Stimulated activated CD8-positive, alpha-beta memory T cell treated with anti-CD3 and anti-CD28 coated beads, Interleukin-7, amount 100 ng/mL, for 1 hour (primary cell): ENCODE measurements at places on chromosomes 11 and 22.

DNA sequence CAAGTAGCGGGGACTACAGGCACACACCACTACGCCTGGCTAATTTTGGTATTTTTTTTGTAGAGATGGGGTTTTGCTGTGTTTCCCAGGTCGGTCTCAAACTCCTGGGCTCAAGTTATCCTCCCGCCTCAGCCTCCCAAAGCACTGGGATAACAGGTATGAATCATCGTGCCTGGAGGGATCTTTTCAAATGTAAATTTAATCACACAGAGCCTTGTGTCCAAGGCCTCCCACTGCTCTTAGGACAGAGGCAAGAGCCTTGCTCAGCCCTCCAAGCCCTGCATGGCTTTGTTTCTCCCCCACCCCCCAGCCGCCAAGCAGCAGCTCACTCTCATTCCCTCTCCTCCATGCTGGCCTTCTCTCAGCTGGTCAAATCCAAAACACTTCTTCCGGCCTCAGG is 75.3 kb upstream of the CREB3L1 start:
- DNase-seq, result no peak

DNA sequence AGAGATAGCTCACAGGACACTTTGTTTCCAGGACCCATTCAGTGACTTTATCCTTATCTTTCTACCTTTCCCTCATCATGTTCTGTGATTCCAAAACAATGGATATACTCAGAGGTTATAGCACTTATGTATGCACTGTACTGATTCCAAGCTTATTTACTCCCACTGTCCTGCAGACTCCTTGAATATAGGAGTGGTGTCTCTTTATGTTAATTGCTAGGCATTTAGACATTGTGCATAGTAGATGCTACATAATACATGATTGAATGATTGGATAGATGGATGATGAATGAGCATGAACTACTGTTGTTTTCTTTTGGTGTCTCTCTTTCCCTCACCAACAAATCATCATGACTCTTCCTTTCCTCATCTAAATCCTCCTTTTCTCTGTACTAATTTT is 279.1 kb upstream of the RAG2 start:
- DNase-seq, result no peak

GRCh38 chr11:3959903-3960265 is 104.4 kb downstream of the STIM1 start:
- no peak for DNase-seq

DNA sequence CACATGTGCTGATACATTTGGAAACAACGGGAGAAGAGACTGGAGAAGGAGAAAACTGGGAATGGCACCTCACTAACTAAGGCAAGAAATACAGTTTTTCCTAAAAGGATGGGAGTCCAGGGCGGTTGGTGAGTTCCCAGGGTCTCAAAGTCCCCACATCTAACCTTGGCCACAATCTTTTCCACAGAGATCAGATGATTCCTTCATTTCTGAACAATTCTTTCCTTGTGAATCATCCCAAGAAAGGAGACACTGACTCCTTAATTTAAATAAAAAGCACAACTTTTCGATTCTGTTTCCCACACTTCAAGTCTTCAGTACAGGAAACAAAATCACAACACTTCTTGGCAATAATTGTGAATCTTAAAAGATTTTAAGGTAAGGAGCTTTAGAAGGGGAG is 384.7 kb downstream of the DCDC1 start:
- DNase-seq, result no peak

GRCh38 chr11:112377946-112378345 is 117.3 kb upstream of the PLET1 start:
- no peak for DNase-seq

DNA sequence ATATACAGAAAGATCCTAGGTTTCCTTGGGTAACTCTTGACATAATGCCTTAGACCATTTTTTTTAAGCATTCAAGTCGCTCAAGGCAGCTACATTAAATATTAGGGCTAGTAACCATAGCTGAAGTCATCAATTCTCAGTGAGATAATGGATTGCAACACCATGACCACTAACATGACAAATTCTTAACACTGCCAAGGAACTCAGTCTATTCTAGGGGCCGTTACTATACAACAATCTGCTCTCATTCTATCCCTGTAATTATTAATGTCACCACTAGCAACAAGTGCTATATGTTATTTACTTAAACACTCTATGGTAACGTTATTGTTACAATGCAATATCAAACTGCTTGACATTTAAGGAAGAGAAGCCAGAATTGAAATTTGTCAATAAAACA is 3.2 kb upstream of the STK33 start:
- no peak for DNase-seq

GRCh38 chr11:57417056-57417455 is 9.9 kb downstream of the SLC43A3 start:
- DNase-seq, result no peak

- DNase-seq, result no peak
Observed at GRCh38 chr11:75308986-75309385, 42.5 kb downstream of the ARRB1 start.

- DNase-seq, result no peak
Observed at GRCh38 chr11:19722702-19723101, 10.1 kb downstream of the NAV2 start.

DNA sequence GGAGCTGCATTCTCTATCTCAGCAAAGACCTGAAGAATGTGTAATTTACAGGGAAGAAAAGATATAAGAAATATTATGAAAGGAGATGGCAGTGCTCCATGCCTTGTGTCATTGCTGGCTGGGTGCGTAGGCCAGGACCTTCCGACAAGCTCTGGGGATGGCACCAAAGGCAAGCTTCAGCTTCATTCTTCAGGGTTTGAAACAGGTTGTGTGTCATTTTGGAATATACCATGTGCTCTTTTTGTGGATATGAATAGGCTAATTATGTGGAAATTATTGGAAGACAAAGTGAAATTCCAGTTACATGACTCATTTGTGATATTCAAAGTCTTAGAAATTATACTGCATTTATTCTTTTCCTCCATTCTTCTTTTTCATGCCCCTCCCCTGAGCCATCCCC is 5.7 kb upstream of the KIRREL3 start:
- no peak for DNase-seq

DNA sequence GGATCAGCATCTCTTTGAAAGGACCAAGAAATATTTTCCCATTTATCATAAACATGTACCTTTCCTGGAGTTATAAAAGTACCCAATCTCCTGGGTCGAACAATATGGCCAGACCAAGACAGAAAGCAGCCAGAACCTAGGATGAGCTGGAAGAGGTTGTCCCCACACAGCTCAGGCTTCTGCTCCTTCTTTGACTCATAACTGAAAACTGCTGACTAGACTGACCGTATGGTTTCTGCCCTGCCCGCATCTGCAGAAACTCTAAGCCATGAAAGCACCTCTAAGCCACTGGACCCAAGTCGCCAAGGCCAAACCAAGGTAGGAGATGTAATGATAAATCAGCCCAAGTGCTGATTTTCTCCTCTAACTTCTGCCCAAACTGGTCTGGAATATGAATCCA is 129.8 kb downstream of the OPCML start:
- no peak for DNase-seq

DNA sequence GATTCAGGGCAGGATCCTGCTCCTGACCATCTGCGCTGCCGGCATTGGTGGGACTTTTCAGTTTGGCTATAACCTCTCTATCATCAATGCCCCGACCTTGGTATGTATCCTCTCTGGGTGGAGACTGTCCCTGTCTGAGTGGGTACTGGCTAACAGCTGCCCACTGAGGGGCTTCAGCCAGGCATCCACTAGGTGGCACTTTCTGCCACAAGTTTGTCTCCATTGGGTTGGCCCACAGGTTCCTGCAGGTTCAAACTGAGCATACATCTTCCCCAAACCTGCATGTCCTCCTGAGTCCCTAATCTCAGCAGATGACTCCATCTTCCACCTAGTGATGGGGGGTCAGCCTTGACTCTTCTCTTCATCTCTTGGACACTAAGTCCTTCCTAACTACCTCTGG is 4.4 kb downstream of the SLC2A11 start:
- DNase-seq, result no peak

- DNase-seq, result no peak
Observed at GRCh38 chr11:100769617-100770016, 82.5 kb downstream of the ARHGAP42 start.
